ENCODE measurements at places on chromosomes 6 and 20. TPM values are rescaled to one million over a fixed set of nuclear protein-coding genes. Genes with fewer than 3 reads are reported as not detected.

GRCh38 chr6:42028234-42029061 lies 21.9 kb upstream of the TAF8 start:
- no peak for DNase-seq

- DNase-seq = no peak
Observed at GRCh38 chr20:17518339-17519052, 12.7 kb downstream of the BFSP1 start.

GRCh38 chr6:14361956-14362587 lies 244.5 kb downstream of the CD83 start:
- DNase-seq = no peak

DNA sequence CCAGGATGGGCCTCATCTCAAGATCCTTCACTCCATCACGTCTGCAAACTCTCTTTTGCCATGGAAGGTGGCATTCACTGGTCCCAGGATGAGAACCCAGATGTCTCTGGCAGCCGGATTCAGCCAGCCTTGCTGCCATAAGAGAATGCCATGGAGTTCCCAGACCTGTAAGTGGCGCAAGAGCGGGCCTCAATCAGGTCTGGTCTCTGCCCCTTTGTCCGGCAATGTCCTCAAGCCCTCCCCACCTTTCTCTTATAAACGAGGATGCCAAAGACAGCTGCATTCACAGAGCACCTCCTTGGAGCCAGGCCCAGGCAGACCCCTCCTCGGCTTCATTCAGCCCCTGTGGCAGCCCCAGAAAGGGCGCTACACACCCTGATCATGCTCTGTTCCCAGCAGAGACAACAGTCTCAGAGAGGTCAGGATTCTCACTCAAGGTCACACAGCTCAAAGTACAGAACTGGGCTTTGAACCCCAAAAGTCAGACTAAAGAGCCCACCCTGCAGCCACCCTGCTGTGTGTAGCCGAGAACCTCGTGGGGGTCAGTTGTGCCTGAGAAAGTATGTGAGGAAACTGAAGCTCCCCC lies 263.7 kb downstream of the TAF4 start:
- no peak for DNase-seq

GRCh38 chr6:45624228-45624627 lies 246.5 kb upstream of the SUPT3H start:
- DNase-seq = no peak

The HLA-DMA gene
- 22.1 TPM for polyA plus RNA-seq

- no peak for DNase-seq
Observed at GRCh38 chr6:144416773-144417172, 131.6 kb downstream of the UTRN start.

DNA sequence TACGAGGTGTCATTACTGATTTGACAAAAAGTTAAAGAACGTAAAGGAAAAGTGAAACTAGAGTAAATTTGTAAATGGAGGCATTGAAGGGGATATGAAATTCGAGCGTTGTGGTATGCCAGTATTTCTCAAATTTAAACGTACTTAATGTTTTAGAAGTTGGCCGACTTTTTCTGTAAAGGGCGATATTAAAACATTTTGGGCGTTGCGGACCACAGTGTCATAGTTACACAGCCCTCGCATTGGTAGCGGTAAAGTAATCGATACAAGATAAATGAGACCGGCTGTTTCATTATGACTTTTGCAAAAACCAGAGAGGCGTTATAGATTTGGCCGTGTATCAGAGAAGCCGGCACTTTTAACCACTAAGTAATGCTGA lies 39.6 kb downstream of the OR2B2 start:
- no peak for DNase-seq

GRCh38 chr6:69795469-69796072 lies 1.2 kb downstream of the LMBRD1 start:
- peak; percentile 29 for DNase-seq

GRCh38 chr20:53592992-53593465 lies 610 bp downstream of the ZNF217 start:
- DNase-seq = no peak

DNA sequence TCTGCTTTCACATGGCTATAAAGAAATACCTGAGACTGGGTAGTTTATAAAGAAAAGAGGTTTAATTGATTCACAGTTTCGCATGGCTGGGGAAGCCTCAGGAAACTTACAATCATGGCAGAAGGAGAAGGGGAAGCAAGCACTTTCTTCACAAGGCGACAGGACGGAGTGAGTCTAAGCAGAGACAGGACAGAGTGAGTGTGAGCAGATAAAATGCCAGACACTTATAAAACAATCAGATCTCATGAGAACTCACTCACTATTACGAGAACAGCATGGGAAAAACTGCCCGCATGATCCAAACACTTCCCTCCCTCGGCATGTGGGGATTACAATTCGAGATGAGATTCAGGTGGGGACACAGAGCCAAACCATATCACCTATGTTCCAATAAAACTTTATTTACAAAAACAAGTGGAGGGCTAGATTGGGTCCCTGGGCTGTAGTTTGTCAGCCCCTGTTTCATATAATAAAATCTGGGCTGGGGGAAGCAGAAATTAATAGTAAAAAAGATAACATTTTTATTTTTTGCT lies 37.1 kb upstream of the CTAGE9 start:
- DNase-seq = no peak

GRCh38 chr6:56739836-56740815 lies 97.4 kb upstream of the DST start:
- no peak for DNase-seq

The SLC17A3 gene
- 0.19 TPM for polyA plus RNA-seq

DNA sequence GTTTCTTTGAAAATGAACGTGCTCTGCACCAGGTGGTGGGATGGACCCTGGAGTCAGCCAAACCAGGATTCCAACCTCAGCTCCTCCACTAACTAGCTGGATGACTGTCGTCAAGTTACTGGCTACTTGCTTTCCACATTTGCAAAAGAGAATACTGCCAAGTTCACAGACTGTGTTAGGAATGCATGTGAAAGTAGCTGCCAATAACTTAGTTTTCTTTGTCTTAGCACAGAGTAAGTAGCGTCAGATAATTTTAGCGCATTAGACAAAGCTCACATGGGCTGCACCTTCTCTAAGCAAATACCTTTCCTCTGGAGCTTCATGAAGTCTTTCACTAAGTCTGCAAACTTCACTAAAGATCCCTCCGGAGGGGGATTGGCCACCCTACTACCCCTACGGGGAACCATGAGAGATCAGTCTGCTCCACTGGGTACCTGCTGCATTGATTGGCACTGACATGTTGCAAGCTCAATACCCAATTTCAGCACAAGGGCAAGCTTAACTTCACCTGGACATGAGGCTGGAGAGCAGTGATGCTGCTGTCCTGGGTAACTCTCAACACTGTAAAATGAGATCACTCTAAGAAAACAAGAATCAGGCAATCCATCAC lies 113.9 kb downstream of the MBOAT1 start:
- no peak for DNase-seq

DNA sequence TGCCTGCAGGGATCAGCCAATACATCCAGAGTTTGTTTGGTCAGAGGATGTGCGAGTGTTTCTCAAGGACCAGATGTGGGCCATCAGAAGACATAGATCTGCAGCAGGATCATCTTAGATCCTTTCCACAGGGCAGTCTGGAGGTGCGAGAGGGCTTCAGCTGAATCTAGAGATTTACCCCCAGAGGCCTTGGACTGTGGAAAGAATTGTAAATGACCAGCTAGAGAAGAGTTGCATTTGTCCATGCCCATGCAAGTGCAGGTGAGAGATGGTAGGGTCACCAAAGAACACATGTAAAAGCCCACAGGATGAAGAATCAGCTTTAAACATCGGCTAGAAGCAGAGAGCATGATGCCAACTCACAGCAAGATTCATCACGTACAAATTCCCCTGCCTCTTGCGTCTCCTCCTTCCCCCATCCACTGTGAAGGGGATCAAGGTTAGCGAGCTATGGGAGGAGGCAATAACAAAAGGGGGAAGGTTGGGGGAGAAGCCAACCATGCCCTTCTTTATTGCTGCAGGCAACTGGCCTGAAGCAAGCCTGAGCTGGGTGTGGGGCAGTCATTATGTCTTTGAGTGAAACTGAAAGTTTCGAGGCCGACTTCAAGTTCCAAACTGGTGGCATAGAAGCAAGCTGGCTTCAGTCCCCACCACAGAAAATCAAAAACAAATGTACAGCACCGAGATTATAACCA lies 83.5 kb downstream of the SCML4 start:
- no peak for DNase-seq

The CCN2 gene
- polyA plus RNA-seq = 78.1 TPM
